ENCODE measurements at places on chromosomes 7 and 10. TPM values are rescaled to one million over a fixed set of nuclear protein-coding genes. Genes with fewer than 3 reads are reported as not detected.

CACNA2D1 gene
- total RNA-seq = 87.3 TPM

EBF3 gene
- 5.8 TPM for total RNA-seq

GRCh38 chr7:24836084-24836483 is 78.8 kb upstream of the GSDME start:
- no peak for DNase-seq

CACNB2 gene
- total RNA-seq = 20.6 TPM

C10orf62 gene
- total RNA-seq = 0.51 TPM

DNA sequence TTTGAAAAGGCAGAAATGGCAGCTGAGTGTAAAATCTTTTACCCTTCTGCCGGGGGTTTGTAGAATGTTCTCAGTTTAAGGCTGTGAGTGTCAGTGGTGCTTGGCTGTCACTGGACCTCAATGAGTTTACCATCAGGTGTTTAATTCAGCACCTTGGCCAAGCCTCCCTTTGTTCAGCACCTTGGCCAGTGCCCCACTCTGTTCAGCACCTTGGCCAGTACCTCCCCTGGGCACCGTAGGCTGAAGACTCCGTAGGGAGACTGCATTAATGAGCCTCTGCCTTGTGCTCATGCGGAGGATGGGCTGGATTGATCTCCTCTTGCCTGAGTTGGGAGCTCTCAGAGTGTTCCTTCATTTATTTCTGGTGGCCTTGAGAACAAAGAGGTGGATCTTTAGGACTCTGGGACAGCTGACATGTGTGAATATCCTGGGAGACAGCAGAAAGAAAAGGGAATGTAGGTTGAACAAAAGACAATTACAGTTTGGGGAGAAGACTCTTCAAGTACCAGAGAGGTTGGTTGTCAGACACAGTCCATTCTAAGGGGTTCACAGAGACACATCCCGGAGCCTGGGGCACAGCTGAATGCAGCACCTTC is 1.6 kb downstream of the FAM24A start:
- no peak for DNase-seq

Measured in cardiac septum (tissue), 1 donor.